ENCODE measurements at places on chromosomes 1 and 21.

DNA sequence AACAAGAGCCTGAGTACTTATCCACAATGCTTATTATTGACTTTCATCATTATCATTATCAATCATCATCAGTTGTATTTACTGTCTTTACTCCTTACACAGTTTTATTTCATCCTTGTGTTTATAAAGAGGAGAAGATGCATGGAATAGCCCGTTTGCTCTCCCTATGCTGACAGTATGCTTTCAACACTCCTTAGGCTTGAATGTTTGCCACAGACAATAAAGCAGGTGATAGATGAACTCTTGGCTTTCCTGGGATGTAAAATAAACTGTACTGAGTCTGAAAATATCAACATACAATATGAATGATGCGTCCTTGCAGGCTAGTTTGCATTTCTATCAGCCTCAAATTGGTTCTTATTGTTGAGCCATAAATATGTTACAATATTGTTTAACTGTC is 891.8 kb upstream of the NCAM2 start:
- no peak for DNase-seq

- DNase-seq = no peak
These were observed 93.9 kb downstream of the MATN1 start for GRCh38 chr1:30629501-30629900.

DNA sequence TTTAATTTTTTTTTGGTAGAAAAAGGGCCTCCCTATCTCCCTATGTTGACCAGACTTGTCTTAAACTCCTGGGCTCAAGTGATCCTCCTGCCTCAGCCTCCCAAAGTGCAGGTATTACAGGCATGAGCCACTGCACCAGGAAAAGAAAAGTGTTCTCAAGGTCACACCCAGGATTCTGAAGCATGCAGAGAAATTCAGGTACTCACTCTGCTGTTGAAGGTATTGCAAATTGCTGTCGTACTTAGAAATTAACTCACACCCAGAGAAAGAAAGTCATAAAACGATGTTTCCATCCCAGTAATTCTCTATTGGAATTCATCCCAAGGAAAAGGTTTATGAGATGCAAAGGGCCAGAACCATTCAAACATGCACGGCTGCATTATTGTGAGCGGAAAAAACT is 73.7 kb downstream of the DHRS3 start:
- no peak for DNase-seq

GRCh38 chr1:28354121-28354520 is 15.4 kb upstream of the PHACTR4 start:
- DNase-seq = no peak

DNA sequence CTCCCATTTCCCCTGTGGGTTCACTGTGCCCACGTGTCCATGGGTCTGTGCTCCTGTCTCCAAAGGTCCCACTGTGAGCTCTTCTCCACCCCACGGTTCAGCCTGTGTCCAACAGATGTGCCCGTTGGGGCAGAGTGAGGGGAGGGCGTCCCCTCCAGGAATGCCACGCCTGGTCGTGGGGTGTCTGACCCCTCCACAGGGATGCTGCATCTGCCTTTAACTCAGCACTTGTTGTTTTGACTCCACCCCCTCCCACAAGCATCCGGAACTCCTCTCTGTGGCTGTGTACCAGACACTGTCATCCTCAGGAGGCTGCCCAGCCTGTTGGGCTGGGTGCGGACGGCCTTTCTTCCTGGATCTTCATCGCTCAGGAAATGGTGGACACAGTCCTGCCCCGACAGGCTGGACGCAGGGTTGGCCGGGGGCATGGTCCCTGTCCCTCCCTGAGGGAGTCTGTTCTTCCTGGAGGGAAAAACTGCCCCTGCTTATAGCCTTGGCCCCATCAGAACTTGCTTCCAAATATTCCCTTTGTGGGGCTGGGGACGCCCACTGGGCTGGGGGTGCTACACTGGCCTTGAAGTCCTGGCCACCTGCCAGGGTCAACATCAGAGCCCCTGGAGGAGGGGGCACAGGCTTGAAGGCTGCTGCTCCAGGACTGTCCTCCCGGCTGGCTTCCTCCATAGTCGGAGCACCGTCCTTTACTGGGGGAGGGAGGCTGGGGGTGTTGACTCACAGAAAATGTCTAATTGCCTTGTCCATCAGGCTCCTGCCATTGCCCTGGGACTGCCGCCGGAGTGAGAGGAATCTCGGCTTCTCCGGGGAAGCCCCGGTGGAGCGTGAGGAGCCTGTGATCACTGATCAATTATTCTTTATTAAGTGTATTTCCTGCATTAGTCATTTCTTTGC is 182.0 kb upstream of the C1orf174 start:
- no peak for DNase-seq

DNA sequence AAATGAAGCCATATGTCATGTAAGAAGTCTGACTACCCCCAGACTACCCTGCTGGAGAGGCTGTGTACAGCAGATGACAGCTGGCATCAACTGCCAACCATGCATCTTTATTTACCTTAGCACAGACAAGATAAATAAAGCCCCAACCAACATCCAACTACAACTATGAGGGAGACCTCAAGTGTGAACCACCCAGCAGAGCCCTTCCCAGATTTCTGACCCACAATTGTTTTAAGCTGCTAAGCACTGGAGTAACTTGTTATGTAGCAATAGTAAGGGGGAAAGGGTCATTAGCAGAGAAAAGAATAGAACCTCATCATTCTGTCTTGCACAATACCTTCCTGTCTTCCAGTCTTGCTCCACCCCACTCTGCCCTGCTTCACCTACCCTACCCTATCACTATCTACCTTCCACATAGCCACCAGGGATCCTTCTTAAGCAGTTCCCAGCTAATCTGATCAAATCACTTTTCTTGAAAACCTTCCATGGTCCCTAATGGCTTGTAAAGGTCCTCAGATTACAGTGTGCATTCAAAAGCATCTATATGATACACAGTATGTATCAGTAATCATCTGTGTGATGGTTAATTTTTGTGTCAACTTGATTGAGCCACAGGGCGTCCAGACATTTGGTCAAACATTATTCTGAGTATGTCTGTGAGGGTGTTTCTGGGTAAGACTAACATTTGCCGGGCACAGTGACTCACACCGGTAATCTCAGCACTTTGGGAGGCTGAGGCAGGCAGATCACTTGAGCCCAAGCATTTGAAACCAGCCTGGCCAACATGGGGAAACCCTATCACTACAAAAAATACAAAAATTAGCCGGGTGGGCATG is 19.6 kb upstream of the RBM15 start:
- no peak for DNase-seq

GRCh38 chr21:42424914-42425541 is 21.3 kb downstream of the UBASH3A start:
- DNase-seq = peak; percentile 87

GRCh38 chr1:151443846-151444782 is 15.2 kb downstream of the POGZ start:
- DNase-seq = peak; percentile 82

DNA sequence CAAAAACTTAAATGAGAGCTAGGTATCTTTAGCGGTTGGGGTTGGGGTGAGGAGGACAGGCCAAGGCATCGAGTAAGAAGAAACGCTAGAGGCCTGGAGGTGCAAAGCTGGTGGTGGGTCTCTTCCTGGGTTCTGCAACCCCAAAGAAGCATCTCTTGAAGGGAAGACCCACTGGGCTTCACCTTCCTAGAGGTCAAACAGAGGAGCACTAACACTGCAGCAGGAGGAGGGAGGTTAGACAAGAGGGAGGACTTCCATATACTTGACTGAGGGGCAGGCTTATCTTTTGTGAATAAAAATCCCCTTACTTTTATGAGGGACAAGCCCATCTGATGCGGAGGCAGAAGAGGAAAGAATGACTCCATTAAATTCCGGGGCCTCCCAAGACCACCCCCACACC is 2.5 kb downstream of the MEX3A start:
- no peak for DNase-seq

- DNase-seq = no peak
These were observed 72.0 kb downstream of the NOS1AP start for GRCh38 chr1:162141281-162142054.

GRCh38 chr1:77668924-77669449 is 13.5 kb downstream of the ZZZ3 start:
- DNase-seq = peak; percentile 19

DNA sequence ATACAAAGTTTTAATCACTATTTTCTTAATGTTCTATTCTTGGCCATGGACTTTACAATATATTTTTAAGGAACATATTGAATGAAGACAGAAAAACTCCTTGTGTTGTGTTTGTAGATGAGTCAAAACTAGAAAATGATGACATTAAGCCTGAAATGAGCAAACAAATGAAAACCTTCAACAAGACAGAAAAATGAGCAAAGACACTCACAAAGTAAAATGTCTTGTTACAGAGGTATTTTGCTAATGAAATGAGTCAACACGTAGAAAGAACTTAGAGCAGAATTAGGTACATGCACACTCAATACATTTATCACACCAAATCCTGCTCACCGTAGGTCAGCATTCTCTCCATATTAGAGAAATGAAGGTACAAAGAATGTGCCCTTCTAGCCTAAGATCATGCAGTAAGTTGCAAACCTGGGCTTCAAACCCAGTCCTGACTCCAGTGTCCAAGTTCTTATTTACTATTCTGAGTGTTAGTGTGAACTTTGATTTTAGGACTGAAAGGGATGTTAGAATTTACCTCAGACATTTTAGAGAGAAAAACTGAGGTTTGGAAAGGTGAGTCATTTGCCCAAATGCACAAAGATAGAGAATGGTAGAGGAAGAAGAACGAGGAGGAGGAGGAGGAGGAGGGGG is 133.9 kb upstream of the SGIP1 start:
- DNase-seq = peak; percentile 86

GRCh38 chr1:54774820-54775498 is 10.6 kb upstream of the PARS2 start:
- DNase-seq = no peak

Data from activated CD4-positive, alpha-beta T cell treated with anti-CD3 and anti-CD28 coated beads, Interleukin-2, Interleukin-4, amounts not matched to agents 100 ng/mL and 50 ng/mL, durations not matched to agents 16 hours and 8 hours (primary cell).